ENCODE measurements at places on chromosomes 6 and 20.

DNA sequence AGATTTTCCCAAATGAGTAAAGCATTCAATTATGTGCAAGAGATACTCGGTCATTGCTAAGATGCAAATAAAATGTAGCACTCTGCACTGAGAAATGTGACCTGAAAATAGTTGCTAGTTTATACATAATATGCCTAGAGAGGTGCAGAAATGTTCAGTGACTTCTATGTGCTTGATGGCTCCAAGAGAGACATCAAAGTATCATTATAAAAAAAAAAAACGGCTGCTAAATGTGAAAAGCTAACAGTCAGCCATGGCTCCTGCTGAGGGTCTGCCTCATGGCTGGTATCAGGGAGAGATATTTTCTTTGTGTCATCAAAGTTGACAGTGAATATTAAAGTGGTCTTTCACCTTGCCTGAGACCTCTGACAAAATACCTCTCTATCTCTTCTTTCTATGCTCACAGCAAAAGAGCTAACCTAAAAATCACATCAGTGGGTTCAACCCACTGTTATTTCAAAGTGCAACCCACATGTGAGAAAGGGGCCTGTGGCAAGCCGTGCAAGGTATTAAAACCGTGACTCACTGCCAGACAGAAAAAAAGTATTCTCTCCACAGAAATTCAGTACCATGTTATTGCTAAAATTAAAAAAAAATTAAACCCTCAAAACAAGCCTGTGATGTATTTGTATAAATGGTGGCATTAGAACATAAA lies 259.0 kb downstream of the HIVEP2 start:
- no peak for DNase-seq

- no peak for DNase-seq
These were observed 4.1 kb downstream of the TCF21 start for GRCh38 chr6:133892813-133893691.

DNA sequence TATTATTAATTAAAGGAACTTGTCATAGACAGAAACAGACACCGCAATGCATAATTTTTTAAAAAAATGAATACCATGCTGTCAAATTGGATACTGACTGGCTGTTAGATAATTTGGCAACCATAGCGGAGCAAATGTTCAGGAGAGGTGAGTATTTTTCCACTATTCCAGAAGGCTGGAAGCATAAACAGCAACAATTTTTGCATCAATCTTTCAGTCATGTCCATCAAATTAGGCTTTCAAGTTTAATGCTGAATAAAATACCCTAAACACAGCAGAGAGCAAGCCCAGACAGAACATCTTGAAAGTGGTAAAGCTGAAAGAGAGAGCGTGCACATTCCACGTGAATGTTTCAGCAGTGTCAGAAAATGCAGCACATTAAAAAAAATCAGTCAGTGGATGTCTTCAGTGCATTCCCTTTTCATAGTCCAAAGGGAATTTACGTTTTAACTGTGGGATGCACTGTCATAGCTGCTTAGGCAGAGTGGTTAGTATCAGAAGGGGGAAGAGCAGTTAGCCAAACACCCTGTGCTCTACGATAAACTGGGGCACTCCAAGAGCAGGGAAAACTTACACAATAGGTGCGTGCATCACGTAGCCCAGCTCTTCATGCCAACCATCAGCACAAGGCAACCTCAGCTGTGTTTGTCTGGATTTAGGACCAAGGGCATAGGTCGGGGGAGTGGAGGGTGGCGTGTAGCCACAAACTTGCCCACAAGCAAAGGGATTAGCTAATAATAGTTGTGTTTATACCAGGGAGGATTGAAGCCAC lies 116.2 kb upstream of the STMND1 start:
- no peak for DNase-seq

- no peak for DNase-seq
These were observed 11.8 kb upstream of the FOXC1 start for GRCh38 chr6:1597924-1598323.

GRCh38 chr20:45311589-45312211 lies 3.6 kb upstream of the MATN4 start:
- DNase-seq, result no peak

Data from NK-92 treated with Interleukin-12 subunit alpha and Interleukin-12 subunit beta, amount 100 ng/mL, for 24 hours (cell line).